BJ (cell line): ENCODE measurements at places on chromosomes 7 and 10. TPM values are rescaled to one million over a fixed set of nuclear protein-coding genes. Genes with fewer than 3 reads are reported as not detected.

DNA sequence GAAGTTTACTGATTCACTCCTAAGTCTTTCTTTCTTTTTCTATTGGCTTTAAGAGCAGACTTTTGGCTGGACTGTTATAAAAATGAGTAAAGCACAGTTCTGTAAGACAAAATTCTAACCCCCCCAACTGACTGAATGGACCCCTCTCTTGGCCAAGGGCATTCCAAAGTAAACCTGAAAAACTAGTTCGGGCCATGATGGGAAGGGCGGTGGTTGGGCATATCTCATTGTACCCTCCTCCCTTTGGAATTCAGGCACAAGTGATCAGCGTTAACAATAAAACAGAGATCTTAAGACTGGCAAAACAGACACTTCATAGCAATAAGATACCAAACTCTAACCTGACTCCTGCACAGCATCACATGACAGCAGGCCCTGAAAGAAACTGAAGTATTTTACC is 6.1 kb upstream of the KIF20B start:
- DNase-seq, result no peak

GRCh38 chr7:134699021-134699818 is 52.6 kb downstream of the BPGM start:
- no peak for DNase-seq

GRCh38 chr10:48632166-48632565 is 27.3 kb upstream of the ARHGAP22 start:
- DNase-seq, result peak; percentile 37

GRCh38 chr10:98029149-98030092 is 1.0 kb downstream of the CRTAC1 start:
- DNase-seq, result no peak

Gene CUX1
- 23.9 and 36.5 TPM in 2 replicates for polyA plus RNA-seq

DNA sequence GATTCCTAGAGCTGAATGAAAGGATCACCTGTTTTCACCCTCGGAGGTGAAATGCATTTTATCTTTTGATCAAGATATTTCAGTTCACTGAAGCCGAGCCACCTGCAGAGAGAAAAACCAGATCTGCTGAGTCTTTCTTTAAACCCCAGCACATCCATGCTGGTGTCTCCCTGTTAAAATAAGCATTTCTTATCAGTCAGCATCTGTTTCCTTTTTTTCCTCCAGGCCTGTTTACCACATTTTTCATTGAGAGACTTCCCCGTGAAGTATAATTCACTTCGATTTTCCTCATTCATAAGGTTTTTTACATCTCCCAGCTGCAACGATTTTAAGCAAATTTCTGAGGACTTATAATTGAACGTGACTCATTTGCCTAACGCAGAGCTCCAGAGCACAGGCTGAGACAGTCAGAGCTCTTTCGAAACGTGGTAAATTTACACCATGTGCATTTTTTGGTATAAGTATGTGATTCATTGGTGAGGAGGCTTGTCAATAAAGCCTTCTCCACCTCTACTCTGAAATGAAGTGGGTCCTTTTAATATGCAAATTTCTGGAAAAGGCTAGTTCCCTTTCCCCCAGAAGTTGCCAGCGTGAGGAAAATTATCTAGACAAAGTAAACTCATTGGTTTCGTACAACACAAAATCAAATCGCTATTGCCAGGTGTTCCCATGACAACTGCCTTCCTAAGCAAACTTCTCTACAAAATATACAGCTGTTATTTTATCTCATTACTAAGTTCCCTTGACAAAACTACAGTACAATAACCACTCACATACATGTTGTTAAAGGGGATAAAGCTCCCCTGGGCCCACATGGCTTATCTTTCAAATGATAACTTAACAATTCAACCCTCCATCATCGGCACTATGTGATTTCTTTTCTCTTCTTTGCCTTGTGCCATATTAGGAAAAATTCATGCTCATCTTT is 374.8 kb upstream of the AKR1E2 start:
- peak; percentile 85 for DNase-seq

DNA sequence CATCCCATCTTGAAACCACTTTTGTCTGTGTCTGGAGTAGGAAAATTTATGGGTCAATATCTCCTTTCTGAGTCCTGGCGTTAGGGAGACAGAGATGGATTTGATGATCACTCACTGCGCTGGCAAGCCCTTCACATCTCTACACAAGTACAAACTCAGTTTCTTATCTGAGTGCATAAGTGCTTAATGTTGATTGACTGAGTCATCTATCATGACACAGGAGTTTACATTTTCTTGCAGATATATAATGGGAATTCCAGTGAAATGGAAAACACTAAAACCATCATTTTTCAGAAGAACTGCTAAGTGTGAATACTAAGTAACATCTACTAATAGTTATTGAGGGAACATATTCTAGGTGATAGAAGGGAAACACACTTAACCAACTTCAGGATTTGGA is 763.9 kb upstream of the COBL start:
- DNase-seq, result no peak

Gene TMEM139
- 0.11 and 0.15 TPM in 2 replicates for polyA plus RNA-seq

DNA sequence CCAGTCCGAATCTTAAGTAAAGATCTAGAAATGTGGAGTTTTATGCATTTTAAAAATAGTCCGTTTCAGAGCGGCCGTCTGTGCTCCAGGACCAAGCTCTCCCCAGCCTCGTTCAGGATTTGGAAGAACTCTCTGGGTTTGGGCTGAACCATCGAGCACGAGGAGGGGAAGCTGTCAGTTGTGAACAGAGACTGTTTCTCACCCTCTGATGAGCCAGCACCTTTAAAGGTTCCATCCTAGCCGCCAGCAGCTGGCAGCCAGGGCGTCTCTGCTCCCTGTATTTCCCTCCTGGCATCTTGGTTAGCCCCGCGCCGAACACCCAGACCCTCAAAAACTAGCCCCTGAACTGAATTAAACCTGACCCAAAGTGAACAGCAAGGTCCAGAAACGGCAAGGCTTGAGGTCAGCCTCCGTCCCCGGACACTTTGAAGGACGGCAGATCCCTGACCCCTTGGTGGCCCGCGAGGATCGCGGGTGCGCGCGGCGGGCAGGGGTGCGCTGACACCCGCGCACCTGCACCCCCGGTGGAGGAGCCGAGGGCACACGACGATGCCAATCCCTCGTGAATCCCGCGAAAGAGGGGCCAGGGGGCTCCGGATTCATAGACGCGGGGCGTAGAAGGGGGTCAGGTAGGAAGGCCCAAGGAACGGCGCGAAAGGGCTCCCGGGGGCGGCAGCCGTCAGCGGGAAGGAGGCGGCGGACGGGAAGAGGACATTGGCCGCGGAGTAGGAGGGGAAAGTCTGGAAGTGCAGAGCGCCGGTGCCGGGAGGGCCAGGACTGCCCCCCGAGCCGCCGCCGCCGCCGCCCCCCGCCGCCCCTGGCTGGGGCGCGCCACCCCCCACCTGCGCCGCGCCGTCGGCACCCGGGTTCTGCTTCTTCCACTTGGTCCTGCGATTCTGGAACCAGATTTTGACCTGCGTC is 2.7 kb downstream of the NKX1-2 start:
- no peak for DNase-seq
